Thoracic aorta (tissue), 2 donors: ENCODE measurements at places on chromosomes 5 and 9.

DNA sequence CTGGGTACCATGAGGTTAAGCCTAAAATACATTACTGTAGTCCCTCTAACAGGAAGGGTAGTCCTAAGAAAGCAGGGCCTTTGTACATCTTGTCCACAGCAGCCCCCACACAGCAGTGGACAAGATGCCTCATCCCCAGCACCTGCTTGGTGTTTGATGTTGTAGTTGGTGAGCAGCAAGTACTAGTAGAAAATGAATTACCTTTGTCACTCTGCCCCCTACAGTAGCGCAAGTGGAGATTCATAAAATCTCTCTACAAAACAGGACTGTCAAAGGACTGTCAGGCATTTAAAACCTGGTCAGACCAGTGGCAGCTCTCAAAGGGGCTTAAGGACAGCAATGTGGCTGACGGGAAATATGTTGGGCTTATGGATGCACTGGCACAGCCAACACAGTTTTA is 122.5 kb downstream of the TMEM174 start:
- no peak overlapping the region for H3K27ac ChIP-seq
- no peaks in the 10 kb centered on the region for H3K36me3 ChIP-seq
- no peak overlapping the region for H3K4me3 ChIP-seq
- peaks cover 20% of the 10 kb centered on the region for H3K4me1 ChIP-seq
- DNase-seq = no peak

GRCh38 chr5:149072376-149072775 is 9.5 kb upstream of the SH3TC2 start:
- no peak for DNase-seq
- no peak overlapping the region for H3K4me3 ChIP-seq
- H3K27me3 ChIP-seq = no peaks in the 10 kb centered on the region
- H3K4me1 ChIP-seq = no peaks in the 10 kb centered on the region
- H3K36me3 ChIP-seq = no peaks in the 10 kb centered on the region
- no peak overlapping the region for H3K27ac ChIP-seq

DNA sequence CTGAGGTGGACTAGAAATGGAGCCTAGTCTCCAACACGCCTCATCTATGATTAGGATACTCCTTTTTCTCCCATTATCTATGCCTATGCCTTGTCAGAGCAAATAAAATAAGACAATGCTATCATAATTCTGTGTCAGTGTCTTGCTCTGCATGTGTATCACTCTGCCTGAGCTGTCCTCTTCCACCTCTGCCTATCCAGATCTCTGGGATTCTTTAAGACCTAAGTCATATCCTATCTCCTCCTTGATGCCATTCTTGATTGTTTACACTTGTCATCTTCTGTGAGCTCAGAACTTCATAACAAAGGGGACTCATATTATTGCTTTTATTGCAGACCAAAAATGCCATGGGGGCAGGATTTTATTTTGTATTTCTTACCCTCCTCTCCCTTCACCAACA is 351.2 kb upstream of the C9orf72 start:
- no peak for DNase-seq
- no peaks in the 10 kb centered on the region for H3K36me3 ChIP-seq
- H3K4me3 ChIP-seq = no peak overlapping the region
- no peaks in the 10 kb centered on the region for H3K27me3 ChIP-seq
- H3K4me1 ChIP-seq = no peaks in the 10 kb centered on the region

- no peaks in the 10 kb centered on the region for H3K27me3 ChIP-seq
- DNase-seq = no peak
- no peak overlapping the region for H3K4me3 ChIP-seq
- H3K36me3 ChIP-seq = no peaks in the 10 kb centered on the region
- H3K27ac ChIP-seq = no peak overlapping the region
Measured at GRCh38 chr5:41246376-41246775, 33.0 kb upstream of the C6 start.

GRCh38 chr5:143314099-143314498 is 89.4 kb downstream of the NR3C1 start:
- H3K4me3 ChIP-seq = no peak overlapping the region
- DNase-seq = no peak
- H3K4me1 ChIP-seq = peaks cover 37% of the 10 kb centered on the region
- H3K27ac ChIP-seq = no peak overlapping the region
- H3K36me3 ChIP-seq = no peaks in the 10 kb centered on the region
- no peaks in the 10 kb centered on the region for H3K27me3 ChIP-seq

DNA sequence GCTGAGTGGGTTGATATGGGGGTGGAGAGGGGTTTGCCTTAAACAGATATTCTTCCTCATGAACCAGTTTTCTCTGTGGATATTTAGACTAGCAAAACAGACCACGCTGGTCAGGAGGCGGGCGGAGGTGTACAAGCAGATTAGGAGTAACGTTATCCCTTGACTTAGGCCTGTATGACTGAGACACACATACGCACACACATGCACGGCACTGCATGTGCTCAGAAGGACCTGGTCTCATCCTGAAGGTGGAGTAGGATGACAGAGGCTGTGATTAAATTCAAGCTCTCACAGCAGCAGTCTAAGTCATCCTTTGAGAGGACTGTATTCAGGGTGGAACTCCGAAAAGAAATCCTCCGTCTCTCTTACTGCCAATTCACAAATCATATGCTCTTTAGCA is 209.7 kb downstream of the DIRAS2 start:
- H3K27ac ChIP-seq = no peak overlapping the region
- no peaks in the 10 kb centered on the region for H3K27me3 ChIP-seq
- DNase-seq = no peak
- no peaks in the 10 kb centered on the region for H3K36me3 ChIP-seq
- H3K4me1 ChIP-seq = no peaks in the 10 kb centered on the region

GRCh38 chr5:1101961-1102713 is 9.7 kb downstream of the SLC12A7 start:
- H3K27me3 ChIP-seq = no peaks in the 10 kb centered on the region
- no peaks in the 10 kb centered on the region for H3K36me3 ChIP-seq
- no peak overlapping the region for H3K4me3 ChIP-seq
- DNase-seq = no peak
- no peak overlapping the region for H3K27ac ChIP-seq

DNA sequence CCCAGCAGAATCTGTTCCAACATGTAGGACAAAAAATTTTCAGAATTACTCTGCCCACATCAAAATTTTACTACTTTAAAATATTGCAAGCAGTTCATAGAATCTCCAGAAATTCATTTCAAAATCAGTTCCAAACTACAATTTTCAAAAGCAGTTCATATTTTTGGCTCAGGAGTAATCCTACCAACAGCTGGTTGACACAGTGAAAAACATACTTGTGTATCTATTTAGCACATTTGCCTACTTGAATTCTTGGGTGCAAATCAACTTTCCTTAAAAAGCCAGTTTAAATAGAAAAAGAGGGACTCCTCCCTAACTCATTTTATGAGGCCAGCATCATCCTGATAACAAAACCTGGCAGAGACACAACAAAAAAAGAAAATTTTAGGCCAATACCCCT is 31.5 kb downstream of the SOX30 start:
- peaks cover 6% of the 10 kb centered on the region for H3K4me1 ChIP-seq
- no peak overlapping the region for H3K4me3 ChIP-seq
- no peak overlapping the region for H3K27ac ChIP-seq
- DNase-seq = no peak
- H3K27me3 ChIP-seq = no peaks in the 10 kb centered on the region
- H3K36me3 ChIP-seq = no peaks in the 10 kb centered on the region

DNA sequence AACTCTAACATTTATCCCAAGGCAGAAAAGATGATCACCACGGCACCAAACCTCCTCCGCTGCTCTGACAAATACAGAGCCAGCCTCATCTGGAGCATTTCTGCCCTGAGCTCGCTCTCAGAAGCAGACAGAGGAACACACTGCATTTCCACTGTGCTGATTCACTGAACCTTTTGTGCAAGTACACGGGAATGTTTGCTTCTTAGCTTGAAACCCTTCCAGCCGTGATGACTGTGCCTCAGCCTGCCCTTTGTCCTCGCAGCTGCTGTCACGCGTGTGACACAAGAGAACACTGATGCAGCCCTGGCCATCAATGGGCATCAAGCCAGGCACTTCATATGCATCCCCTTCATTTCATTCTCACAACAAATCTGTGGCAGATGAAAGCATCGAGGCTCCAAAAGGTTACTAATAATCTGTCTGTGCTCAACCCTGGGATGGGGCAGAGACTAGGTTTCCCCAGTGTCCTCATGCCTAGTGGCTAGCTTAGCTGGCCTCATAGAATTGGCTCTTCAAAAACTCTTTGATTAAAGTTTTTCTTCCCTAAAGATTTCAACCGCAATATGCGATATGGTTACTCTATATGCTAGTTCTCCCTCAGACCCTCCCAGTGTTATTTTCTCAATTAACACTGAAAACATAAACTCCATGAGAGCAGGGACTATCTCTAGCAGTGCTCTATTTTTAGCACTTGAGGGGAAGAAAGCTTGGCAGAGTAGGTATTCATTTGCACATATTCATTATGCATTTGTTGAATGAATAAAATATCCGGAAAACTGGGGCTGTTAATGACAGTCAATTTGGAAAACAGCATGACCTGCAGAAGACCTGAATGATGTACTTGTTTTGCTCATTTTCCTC is 7.3 kb downstream of the CDC14B start:
- peak overlapping the region; percentile 68 for H3K27ac ChIP-seq
- H3K4me3 ChIP-seq = peak overlapping the region; percentile 52
- H3K27me3 ChIP-seq = no peaks in the 10 kb centered on the region
- H3K36me3 ChIP-seq = no peaks in the 10 kb centered on the region

DNA sequence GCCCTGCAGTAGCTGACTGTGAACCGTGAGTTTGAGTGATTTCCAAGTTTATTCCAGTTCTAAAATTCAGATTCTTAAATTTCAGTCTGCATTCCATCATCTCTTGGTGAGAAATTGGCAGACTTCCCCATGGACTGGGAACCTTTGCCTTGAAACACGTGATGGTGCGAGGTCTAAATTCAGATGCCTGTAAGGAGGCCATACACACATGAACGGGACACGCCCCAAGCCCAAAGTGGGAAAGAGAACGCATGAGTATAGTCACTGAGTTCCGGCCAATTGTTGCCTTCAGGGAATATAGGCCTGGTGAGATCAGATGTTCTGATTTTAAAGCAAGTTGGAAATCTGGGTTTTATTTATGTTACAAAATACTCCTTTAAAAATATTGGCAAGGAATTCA is 1084.4 kb upstream of the WWC1 start:
- no peaks in the 10 kb centered on the region for H3K36me3 ChIP-seq
- peaks cover 10% of the 10 kb centered on the region for H3K4me1 ChIP-seq
- H3K4me3 ChIP-seq = no peak overlapping the region
- H3K27me3 ChIP-seq = no peaks in the 10 kb centered on the region
- DNase-seq = no peak

- H3K4me1 ChIP-seq = peaks cover 3% of the 10 kb centered on the region
- peak within 1 kb of the TSS; percentile 94 for H3K4me3 ChIP-seq
- H3K27me3 ChIP-seq = no peaks in the 10 kb centered on the region
- H3K36me3 ChIP-seq = no peaks in the 10 kb centered on the region
Measured at GRCh38 chr5:17217493-17218352, at the start of gene BASP1. TSS of gene BASP1 (plus strand) at chr5:17217631. CDS start at chr5:17275217, 57,586 bp downstream.

GRCh38 chr9:106417685-106418084 is 445.3 kb upstream of the ZNF462 start:
- no peaks in the 10 kb centered on the region for H3K4me1 ChIP-seq
- no peak for DNase-seq
- no peak overlapping the region for H3K27ac ChIP-seq
- no peaks in the 10 kb centered on the region for H3K36me3 ChIP-seq

DNA sequence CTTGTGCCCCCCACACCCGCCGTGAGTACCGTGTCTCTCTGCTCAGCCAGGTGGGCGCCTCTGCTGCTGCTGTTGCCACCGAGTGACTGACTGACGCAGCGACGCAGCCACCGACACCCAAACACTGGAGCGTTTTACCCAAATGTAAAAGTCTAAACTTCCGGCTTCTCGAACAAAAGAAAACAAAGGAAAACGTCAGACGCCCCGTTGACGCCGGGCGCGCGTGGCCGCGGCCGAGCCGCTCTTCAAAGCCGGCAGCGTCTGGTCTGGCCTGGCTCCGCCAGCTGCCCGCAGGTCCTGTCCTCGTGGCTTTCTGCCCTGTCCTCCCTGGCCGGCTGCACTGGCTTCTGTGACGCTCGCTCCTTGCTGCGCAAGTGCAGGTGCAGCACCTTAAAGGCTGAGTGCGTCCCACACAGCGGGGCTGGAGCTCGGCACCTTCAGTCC is 41.4 kb upstream of the CLPTM1L start:
- H3K36me3 ChIP-seq = no peaks in the 10 kb centered on the region
- peak overlapping the region; percentile 72 for H3K4me3 ChIP-seq
- peak overlapping the region; percentile 18 for H3K27ac ChIP-seq
- peaks cover 3% of the 10 kb centered on the region for H3K4me1 ChIP-seq
